ENCODE measurements at places on chromosomes 6 and 20.

DNA sequence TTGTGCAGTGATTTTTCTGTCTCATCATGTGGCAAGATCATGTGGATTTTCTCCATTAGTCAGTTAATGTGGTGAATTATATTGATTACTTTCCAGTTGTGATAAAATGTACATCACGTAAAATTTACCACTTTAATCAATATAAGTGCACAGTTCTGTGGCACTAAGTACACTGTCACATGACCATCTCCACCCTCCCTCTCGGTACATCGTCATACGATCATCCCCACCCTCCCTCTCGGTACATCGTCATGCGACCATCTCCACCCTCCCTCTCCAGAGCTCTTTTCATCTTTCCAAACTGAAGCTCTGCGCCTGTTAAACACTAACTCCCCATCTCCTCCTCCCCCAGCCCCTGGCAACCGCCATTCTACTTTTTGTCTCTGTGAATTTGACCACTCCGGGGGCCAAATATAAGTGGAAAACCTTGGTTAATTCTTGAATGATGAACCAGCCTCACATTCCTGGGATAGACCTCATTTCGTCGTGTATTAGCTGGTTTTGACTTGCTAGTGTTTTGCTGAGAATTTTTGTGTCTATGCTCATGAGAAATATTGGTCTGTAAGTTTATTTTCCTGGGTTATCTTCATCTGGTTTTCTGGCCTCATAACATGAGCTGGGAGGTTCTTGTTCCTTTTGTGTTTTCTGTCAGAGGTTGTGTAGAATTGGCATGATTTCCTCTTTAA is 10.8 kb downstream of the NTSR1 start:
- no peak for DNase-seq

DNA sequence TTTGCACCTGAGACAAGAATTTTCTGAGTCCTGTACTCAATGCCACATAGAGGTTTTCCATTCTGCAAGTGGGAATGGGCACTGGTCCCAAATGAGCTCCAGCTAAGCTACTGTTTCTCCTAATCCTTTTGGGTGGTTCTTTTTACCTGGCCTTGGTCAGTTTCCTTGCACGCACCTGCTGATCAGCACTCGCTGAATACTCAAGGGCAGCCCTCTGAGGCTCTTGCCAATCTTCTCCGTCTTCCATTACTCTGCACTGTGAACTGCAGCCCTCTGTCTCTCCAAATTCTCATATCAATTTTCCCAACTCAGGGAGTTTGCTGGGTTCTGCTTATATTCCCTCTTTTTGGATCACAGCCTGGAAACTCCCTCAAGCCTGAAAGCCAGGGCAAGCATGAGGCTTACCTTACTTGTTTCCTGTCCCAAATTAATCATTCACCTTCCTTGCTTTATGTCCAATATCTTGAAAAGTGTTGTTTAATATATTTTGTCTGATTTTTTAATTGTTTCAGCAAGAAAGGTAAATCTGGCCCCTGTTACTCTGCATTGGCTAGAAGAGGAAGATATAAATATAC is 138.0 kb upstream of the TBX18 start:
- no peak for DNase-seq

DNA sequence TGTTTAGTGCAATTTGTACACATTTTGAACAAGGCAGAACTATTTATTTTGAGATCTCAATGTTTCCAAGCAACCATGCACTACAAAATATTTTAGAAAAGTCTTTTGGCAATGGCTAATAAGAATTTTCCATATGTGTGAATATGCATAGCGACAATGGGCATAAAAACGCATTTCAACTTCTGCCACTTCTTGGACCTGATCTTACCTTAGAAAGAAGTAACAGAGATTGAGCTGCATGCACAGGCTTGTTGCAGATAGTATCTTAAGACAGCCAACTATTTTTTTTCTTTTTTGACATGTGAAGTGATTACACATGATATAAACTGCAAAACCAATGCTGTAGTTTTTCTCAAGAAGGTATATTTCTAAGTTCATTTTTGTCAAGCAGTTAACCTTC is 210.4 kb upstream of the PHACTR1 start:
- DNase-seq, result no peak

GRCh38 chr6:69914015-69914485 is 47.7 kb downstream of the COL19A1 start:
- no peak for DNase-seq

- DNase-seq, result no peak
Observed at GRCh38 chr20:16615199-16615598, 42.0 kb upstream of the KIF16B start.

GRCh38 chr6:106757267-106757666 is 127.9 kb downstream of the QRSL1 start:
- no peak for DNase-seq
